Kidney tubule cell (primary cell): ENCODE measurements at places on chromosomes 16 and 17.
A peak's percentile ranks its signal among the peaks of the same experiment; 100 is the strongest.

DNA sequence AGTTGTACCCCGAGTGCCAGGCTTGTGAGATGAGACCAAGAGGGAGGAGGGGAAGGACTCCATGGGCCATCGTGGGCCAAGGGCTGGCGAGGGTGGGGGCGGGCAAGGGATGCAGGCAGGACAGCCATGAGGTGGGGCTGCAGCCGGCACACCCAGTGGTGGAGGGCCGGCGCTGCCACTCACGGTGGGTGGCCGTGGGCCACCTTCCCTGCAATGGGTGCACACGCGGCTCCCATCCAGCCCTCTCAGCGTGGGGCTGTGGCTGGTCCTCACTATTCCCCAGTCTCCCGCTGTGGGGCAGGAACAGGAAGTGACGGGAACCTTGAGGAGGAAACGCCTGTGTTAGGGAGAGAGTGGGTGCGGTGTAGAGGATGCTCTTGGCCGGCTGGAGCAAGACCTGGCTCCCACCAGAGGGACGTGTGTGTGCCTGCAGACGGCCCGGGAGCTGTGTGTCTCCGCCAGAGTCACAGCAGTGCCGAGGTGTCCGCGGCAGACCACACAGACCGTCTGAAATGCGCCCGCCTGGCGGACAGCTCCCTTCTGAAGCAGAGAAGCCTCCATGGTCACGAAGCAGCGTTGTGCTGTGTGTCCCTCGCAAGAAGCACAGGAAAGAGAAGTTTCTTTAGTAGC is 23.6 kb downstream of the CIBAR2 start:
- DNase-seq: no peak

GRCh38 chr17:44907729-44908470 is 7.4 kb downstream of the GFAP start:
- no peak for DNase-seq

DNA sequence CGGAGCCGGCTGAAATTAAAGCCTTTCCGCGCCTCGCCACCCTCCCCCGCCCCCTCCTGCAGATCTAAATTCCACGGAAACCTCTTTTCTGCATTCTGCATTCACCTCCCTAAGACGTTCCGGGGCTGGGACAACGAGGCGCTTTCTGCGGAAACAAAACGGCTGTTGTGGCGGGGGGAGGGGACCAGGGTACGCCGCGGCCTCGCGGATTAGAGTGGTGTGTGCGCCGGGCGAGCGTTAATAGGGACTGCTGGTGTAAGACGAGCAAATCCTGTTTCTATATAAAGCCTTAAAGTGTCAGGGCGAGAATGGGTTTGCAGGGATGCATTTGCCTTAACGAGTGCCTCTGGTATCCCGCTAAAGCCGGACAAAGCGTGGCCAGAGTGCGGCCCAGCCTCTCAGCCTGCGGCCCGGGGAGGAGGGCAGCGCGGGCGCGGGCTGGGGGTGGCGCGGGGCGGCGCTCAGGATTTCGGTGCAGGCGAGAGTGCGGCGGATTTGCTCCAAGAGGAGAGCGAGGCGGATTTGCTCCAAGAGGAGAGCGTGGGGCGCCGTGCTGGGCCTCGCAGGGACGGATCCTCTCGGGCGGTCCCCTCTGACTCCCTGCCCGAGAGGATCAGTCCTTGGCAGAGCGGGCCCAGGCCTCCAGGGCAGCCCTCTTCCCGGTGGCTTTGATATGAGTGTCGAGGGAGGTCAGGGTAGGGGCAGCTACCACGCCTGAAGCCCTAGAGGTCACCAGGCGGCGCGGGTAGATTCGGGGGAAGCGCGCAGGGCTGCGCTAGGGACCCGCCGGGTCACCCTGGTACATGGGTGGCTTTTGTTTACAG is 5.1 kb downstream of the BAHCC1 start:
- peak; percentile 55 for DNase-seq

GRCh38 chr17:83062818-83063671 is 16.4 kb upstream of the METRNL start:
- DNase-seq: no peak

DNA sequence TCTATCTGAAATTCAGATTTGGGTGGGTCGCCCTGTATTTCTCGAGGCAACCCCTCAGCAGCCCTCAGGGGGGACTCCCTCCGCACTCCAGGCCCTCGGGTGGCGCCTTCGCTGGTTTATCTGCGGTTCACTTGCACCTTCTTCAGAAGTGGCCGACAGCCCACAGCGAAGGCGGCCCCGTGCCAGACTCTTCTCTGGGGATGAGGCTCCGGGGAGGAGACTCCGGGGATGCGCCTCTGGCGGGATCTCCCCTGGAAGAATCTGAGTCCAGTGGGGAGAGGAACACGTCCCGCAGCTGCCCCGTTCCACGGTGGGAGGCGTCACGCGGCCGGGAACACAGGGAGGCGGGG is 63.9 kb upstream of the DNAJA2 start:
- peak; percentile 6 for DNase-seq

- DNase-seq: no peak
These were observed 31.9 kb upstream of the HEATR6 start for GRCh38 chr17:60110586-60110985.

- no peak for DNase-seq
These were observed 1012.4 kb downstream of the KCNJ18 start for GRCh38 chr17:22704674-22705073.

GRCh38 chr17:80762076-80762475 is 217.4 kb downstream of the RPTOR start:
- no peak for DNase-seq

- no peak for DNase-seq
These were observed 40.6 kb downstream of the ABCA10 start for GRCh38 chr17:69188064-69188463.

GRCh38 chr17:596763-597644 is 117.6 kb downstream of the VPS53 start:
- DNase-seq: peak; percentile 64

- DNase-seq: no peak
These were observed 7.0 kb upstream of the MILR1 start for GRCh38 chr17:64441772-64442540.

GRCh38 chr17:58324409-58325288 is 3.9 kb downstream of the TSPOAP1 start:
- peak; percentile 26 for DNase-seq

DNA sequence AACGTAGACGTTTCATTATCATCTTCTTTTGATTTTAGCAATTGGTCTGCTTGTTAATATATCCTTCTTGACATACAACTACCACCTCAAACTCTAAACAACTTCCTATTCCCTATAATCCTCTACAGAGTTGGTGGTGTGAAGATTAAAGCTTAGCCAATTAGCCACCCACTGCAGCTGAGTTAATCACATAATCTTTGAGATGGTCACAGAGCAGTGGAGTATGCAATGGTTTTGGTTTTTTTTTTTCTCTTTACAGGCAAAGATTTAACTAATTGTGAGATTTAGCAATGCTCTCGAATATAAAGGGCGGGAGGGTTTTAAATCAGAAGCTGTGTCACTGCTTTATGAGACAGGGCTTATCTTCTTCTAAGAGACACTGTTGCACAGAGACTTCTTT is 37.0 kb downstream of the STX8 start:
- DNase-seq: no peak

DNA sequence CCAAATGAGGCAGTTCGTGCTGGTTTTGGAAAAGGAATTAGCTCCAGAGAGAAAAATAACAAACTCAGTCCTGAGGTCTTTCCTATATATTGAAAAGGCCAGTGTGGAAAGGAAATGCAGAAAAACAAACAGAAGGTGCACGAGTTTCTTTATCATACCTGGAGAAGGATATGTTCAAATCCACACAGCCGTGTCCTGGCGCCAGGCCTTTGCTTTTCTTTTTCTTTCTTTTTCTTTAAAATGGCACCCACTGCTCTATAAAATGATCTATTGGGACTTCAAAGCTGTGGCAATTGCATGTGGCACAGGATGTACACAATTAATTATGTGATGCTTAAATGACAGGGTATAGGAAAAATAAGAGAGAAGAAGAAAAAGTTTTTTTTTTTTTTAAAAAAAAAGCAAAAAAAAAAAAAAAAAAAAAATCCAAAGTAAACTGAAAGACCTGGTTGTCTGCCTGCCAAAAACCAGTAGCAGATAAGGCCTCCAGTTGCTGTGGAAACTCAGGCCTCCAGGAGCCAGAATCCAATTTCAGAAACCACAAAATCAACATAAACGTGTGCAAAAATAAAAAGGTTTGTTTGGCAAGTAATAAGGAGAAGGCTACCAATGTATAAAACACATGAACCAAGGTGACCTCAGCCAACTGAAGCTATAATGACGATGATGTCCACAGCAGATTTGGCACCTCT is 957.6 kb upstream of the SOX9 start:
- DNase-seq: no peak

DNA sequence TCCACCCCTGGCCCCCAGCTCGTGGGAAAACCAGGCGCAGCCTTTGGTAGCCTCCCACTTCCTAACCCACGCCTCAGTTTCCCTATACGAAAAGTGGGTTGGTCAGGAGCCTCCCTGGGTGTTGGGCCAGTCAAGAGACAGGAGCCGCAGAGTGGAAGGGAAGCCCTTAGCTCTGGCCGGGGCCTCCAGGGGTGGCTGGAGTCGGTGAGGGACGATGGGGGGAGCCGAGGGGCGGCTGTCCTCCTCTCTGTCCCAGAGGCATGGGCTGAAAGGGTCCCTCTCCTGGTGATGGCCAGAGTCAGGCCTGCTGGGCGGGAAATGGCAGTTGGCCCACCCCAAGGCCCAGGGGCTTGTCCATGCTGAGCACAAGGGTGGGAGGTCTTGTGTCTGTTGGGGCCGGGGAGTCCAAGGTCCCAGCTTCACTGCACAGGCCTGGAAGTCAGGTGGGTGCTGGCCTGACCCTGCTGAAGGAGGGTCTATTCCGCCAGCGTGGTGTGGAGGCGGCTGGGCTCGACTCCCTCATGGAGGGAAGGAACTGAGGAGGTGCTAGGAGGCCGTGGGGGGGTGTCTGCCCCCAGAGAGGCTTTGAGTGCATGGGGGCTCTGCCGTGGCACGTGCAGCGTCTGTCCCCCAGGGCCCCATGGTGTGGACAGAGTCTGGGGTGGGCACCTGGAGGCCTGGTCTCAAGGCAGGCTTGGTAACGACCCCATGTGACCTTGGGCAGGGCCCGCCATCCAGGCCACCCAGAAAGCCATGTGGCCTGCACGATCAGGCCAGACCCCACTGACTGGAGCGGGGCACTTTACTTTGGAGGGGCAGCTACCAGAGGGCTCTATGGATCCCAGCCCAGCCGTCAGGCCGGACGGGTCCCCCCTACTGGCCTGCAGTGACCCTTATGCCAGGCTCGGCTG is 1.1 kb downstream of the SLC16A3 start:
- no peak for DNase-seq

DNA sequence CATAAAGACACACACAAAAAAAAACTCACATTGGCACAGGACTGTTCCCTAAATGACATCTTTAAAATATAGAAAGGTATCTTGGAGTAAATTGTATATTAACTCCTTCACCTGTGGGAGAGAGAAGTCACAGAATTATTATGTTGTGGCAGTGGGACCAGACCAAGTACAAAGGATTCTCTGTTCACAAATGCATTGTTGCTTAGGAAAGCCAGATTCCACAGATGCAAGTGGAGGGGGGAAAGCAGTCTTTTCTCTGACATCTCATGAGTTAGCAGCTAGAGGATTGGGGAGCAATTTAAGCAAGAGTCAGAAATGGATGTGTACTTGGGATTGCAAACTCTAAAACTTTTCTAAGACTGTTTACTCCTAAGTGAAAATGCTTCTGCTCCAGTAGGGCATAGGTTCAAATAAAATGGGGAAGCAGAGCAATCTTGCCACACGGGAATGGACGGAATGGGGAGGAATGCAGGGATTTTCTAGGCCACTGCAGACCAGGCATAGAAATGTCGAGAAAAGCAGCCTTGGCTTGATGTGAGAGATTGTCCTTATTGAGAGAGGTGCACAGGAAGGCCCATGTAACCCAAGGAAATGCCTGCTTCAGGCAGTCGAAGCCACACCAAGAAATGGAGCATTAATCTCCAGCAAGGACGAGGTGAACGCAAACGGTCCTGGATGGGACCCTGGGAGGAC is 4.1 kb upstream of the PMP22 start:
- DNase-seq: no peak

GRCh38 chr16:12314653-12315185 is 338.2 kb downstream of the SNX29 start:
- DNase-seq: peak; percentile 33

DNA sequence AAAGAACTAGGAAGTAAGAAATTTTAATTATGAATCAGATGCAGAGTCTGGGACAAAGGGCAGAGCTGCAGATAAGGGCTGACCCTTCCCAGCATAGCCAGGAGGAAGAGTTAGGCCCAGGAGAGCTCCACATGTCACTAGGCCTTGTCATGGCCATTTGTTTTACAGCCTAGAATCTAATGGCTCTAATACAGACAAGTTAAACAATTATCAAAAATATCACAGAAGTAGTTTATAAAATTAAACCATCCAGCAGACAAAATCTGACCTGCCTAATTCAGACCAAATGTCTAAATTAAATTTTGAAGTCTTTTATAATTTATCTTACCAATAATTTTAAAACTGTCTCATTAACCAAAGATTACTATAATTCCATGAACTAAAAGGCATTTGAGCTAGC is 1369.5 kb downstream of the CDH11 start:
- DNase-seq: no peak

- no peak for DNase-seq
These were observed 33.2 kb upstream of the TEX2 start for GRCh38 chr17:64296246-64296645.

DNA sequence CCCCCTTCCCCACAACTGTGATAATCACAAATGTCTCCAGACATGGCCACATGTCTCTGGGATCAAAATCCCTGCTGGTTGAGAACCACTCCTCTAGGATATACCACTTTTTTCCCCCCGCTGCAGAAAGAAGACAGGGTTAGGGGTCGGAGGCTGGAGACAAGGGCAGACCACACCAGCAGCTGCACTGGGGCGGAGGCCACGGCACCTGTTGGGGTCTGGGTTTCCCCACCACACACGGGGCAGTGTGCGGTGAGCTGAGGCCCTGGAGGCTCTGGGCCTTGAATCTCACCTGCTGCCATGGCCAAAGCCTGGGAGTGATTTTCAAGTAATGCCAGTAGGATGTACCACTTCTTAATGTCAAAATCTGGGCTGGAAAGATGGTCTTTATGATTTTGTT is 320.5 kb downstream of the SNX29 start:
- DNase-seq: no peak

DNA sequence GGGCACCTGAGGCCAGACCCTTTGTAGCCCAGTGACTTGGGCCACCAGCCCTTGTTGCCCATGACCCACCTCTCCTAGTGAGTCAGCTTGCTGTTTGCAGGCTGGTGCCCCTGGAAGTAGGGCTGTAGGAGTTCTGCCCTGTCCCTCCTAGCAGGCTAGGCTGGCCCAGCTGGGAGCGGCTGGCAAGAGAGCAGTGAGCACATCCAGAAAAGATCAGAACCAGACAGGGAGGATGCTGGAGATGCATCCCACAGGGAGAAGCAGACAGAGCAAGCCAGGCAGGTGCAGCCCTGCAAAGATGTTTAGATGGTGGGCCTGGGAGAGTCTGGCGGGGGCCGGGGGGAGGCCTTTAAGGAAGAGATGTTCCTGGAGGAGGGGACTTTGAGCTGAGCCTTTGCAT is 2.4 kb downstream of the SLC5A10 start:
- no peak for DNase-seq

- DNase-seq: no peak
These were observed 4.2 kb downstream of the TTC19 start for GRCh38 chr17:16003841-16004240.
